ENCODE measurements at places on chromosomes 1 and 21. TPM values are rescaled to one million over a fixed set of nuclear protein-coding genes. Genes with fewer than 3 reads are reported as not detected.

DNA sequence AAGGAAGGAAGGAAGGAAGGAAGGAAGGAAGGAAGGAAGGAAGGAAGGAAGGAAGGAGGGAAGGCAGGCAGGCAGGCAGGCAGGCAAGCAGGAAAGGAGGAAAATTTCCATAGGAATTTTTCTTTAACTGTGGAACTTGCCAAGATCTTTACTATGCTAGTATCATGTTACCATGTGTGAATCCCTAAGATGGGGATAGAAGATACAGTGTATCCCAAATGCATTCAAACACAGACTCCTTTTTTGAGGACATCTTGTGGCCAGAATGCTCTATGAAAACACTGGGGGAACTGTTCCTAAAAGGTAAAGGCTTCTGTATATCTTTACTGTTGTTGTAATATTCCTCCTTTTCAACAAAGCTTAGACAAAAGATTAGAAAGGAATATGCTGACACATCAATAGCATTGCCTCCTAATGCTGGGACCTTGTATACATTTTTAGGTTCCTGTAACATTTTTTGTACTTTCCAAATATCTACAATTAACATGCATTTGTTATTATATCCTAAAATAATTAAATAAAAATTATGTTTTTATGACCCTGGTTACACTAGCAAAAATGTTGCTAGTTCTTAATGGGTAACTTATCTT, 20.6 kb downstream of the CCDC190 start:
- DNase-seq, result no peak
- H3K36me3 ChIP-seq, result no peaks in the 10 kb centered on the region
- no peak overlapping the region for H3K4me3 ChIP-seq
- H3K27me3 ChIP-seq, result peaks cover 24% of the 10 kb centered on the region
- no peaks in the 10 kb centered on the region for H3K4me1 ChIP-seq

DNA sequence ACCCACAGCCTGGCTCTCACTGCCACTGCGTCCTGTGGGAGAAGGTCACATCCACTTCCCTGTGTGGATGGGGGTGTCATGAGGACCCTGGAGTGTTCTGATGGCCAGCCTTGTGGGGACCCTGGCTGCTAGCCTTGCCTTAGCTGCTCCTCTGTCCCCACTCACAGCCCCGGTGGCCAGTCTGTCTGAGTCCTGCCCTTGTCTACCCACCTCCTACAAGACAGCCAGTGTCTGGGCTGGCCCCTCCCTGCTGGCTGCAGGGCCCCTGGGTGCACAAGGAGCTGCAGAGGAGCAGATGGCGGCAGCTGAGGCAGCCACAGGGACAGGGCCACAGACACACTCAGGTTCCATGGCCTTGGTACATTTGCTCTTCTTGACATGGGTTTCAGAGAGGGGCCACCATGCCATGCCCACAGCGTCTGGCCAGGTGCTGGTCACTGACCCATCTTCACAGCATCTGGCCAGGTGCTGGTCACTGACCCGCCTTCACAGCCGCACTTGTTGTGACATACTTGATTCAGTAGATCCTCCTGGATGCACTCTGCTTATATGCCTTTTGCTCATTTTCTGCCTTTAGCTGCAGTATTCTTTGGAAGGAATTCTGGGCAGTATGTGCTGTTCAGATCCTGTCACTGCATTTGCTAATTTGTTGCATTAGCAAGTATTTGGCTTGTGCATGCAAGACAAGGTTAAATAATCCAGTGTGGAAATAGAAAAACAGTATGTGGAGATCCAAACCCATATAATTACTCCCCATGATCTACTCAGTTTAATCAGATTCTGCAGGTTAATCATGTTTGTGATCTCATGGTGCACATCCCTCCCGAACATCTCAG, 157.8 kb downstream of the PCBP3 start:
- H3K36me3 ChIP-seq, result peaks cover 5% of the 10 kb centered on the region
- no peaks in the 10 kb centered on the region for H3K4me1 ChIP-seq
- no peak for DNase-seq
- H3K27ac ChIP-seq, result no peak overlapping the region
- no peak overlapping the region for H3K4me3 ChIP-seq
- peaks cover 36% of the 10 kb centered on the region for H3K27me3 ChIP-seq

DNA sequence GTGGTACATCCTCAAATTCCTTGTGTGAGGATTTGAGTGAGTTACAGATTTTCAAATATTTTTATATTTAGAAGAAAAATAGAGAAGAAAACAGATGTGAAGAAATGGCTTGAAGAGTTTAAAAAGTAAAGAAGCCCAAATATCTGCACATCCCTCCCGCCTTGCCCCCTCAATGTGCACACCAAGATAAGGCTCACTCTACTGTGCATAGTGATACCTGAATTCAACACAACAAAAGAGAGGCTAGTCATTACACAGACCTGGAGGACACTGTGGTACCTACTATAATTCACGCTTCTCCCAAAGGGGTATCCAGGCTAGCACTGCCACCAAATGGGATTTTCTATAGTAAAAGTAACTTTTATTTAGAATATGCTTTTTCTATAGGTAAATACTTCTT, 44.0 kb upstream of the SYT2 start:
- DNase-seq, result no peak
- H3K4me1 ChIP-seq, result no peaks in the 10 kb centered on the region
- peaks cover 53% of the 10 kb centered on the region for H3K36me3 ChIP-seq
- no peaks in the 10 kb centered on the region for H3K27me3 ChIP-seq
- H3K27ac ChIP-seq, result no peak overlapping the region

The FBXO2 gene
- 4.0 TPM for total RNA-seq

The EVA1C gene
- 1.4 TPM for total RNA-seq

Data from Calu3 (cell line).